Stimulated activated CD8-positive, alpha-beta memory T cell treated with anti-CD3 and anti-CD28 coated beads, Interleukin-15, amount 100 ng/mL, for 1 hour (primary cell): ENCODE measurements at places on chromosomes 7 and 10.

- DNase-seq: no peak
These were observed 977 bp downstream of the CALU start for GRCh38 chr7:128739990-128740682.

GRCh38 chr10:104049504-104050250 is 36.0 kb downstream of the COL17A1 start:
- DNase-seq: no peak

DNA sequence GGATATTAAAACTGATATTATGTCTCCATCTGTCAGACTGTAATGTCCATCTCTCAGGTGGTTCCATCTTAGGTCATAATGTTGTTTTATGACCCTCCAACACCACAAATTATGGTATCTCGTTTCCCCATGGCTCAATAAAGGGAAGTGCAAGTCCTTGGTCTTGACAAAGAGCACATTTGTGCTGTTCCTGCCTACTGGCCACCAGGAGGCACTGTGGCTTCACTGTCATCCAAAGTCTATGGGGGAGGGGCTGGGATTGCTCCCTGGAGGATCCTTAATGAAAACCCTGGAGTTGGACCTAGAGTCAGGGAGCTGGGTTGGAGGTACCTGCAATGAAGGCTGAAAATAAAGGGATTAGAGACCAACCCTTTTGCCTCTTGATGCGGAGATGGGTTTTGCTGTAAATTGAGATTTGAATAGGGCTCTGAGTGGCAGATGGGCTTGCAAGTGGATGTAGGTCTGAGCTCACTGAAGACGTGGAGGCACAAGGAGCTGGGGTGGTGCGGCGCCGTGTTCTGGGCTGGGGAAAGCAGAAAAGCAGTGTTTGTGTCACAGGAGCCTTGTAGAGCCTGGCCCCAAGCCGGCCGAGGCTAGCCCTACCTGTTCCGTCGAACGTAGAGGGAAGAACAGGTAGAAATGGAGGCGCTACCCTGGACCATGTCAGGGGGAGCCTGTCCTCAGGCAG is 180.5 kb upstream of the PRSS58 start:
- DNase-seq: no peak

DNA sequence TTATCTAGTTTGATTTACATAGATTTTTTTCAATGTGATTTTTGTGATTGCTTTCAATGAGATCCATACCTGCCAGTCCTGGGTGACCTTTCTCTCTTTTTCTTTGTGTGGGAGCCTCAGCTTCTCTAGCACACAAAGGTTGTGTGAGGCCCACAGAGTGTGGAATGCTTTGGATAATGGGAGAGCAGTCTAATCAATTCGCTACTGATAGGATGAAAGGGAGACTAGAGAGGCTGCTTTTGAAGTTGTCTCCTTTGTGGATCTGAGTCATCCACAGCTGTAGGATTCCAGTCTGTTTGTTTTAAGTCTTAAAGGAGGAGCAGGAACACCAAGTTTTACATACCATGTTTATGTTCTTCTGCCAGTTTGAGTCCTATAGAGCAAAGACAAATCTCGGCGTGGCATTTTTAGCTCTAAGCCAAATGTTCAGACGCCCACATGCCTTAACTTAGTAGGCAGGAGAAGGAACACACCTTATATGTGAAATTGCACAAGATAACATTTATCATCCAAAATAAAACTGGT is 330.0 kb downstream of the ARL4A start:
- no peak for DNase-seq

DNA sequence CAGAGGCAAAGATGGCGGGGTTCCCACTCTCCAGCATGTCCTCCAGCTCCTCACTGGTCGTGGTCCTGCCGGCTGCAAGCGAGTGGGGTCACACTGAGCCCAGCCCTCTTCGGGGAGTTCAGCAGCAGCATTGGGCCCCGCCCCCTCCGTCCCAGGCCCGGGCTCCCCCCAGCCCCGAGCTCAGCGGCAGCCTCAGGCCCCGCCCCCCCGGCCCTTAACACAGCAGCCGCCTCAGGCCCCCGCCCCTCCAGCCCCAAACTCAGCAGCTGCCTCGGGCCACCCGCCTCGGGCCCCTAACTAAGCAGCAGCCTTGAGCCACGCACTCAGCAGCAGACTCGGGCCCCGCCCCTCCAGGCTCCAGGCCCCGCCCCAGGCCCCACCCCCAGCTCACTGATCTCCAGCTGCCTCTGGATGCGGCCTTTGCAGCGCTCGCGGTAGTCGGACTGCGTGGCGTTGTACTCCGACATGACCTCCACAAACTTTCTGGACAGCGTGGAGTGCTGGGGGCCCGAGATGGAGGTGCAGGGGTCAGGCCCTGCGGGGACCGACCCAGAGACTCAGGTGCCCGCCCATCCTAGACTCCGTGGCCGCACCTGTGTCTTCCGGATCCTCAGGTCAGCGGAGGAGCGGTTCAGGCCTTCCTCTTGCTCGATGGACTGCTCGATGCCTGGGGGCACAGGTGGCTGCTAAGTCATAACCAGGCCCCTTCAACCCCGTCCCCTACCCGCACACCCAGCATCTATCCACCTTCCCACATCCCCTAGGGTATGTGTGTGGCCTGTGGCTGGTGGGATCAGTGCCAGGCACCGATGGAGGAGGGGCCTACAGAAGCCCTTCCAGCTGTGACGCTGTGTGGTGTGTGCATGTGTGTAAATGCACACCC is 15.5 kb downstream of the STX1A start:
- DNase-seq: no peak

DNA sequence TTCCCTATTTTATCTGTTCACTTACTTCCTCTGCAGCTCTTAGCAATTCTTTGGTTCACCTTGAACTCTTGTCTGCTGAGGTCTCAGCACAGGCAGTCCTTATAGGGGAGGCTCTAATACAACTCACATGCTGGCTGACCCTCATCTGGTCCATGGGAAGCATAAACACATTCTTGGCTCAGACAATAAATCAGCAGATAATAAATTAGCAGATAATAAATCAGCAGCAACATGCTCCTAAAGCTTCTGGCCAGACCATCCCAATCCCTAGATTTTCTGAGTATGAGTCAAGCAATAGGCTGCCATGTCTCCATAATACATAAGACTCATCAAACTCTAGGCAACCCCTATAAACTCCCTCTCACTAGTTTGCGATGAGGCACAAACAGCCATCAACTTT is 208.6 kb upstream of the STEAP4 start:
- DNase-seq: no peak

- no peak for DNase-seq
These were observed 130.2 kb upstream of the CNTNAP2 start for GRCh38 chr7:145986248-145986874.

- no peak for DNase-seq
These were observed 55.5 kb upstream of the PHF14 start for GRCh38 chr7:10918093-10918590.

GRCh38 chr10:86387178-86387794 is 20.7 kb upstream of the GRID1 start:
- DNase-seq: no peak

GRCh38 chr10:71232089-71232998 is 20.0 kb downstream of the UNC5B start:
- DNase-seq: no peak

- no peak for DNase-seq
These were observed 11.0 kb downstream of the MYOF start for GRCh38 chr10:93471110-93471651.

GRCh38 chr10:58373442-58373827 is 11.8 kb upstream of the TFAM start:
- DNase-seq: no peak

GRCh38 chr7:139827042-139827441 is 2.0 kb upstream of the TBXAS1 start:
- no peak for DNase-seq

DNA sequence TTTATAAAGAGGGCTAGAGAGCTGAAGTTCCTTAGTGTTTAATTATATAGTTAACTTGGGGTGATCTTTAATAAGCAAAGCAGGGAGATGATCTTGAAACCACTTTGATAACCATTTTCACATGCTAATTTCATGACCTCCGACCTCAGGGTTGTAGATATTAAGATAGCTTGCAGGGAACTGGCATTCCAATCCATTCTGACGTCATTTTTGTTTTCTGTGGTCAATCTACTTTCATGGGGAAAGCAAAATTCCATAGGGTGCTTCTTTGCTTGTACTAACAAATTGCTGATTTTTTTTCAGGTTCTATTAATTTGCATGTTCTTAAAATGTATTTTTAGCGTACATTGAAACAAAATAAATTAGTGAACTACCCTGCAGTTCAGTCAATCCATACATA is 139.3 kb downstream of the CDCA7L start:
- DNase-seq: no peak

- no peak for DNase-seq
These were observed 404.3 kb upstream of the LRRTM3 start for GRCh38 chr10:66521506-66521905.

- no peak for DNase-seq
These were observed 16.0 kb downstream of the PDGFA start for GRCh38 chr7:503575-504111.

DNA sequence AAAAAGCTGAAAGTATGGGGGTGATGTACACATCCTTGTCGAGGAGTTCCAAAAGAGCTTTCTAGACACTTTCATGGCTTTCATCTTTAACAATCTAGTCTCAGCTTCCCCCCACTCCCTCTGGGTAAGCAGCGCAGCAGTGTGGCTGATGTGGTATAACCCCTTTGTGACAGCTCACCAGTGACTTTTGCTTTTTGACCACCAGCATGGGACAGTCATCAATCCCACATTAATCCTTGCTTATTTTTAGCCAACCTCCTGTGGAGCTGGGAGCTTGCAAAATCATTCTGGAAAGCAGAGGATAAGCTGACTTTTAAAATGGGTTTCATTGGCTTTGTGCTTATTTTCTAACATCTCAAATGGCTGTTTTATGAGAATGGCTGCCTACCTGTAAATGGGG is 272.7 kb downstream of the HDAC9 start:
- no peak for DNase-seq

DNA sequence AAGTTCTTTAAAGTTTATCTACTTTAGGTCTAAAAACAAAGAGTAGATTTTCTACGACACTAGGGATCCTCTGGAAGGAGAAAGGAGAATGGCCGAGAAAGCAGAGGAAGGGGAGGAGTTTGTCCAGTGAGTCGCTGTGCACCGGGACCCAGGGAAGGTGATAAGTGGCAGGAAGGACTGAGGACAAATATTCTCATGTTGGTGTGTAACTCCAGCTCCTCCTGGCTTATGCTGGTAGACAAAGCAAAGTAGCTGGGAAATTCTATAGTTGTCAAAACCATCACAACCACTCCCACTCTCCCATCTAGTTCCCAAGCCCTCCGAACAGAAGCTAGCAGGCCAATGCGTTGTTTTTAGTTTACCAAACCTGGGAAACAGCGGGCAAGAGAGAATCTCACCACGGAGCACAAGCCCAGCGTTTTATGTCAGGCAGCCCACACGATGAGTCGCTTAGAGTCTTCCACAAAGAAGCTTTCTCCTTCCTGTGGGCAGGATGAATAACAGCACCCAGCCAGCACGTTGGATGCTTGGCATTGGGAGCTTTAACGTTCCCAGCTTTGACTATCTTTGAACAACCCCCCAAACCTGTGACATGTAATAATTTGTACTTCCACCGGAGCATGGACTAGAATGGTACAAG is 32.9 kb upstream of the JCAD start:
- no peak for DNase-seq

DNA sequence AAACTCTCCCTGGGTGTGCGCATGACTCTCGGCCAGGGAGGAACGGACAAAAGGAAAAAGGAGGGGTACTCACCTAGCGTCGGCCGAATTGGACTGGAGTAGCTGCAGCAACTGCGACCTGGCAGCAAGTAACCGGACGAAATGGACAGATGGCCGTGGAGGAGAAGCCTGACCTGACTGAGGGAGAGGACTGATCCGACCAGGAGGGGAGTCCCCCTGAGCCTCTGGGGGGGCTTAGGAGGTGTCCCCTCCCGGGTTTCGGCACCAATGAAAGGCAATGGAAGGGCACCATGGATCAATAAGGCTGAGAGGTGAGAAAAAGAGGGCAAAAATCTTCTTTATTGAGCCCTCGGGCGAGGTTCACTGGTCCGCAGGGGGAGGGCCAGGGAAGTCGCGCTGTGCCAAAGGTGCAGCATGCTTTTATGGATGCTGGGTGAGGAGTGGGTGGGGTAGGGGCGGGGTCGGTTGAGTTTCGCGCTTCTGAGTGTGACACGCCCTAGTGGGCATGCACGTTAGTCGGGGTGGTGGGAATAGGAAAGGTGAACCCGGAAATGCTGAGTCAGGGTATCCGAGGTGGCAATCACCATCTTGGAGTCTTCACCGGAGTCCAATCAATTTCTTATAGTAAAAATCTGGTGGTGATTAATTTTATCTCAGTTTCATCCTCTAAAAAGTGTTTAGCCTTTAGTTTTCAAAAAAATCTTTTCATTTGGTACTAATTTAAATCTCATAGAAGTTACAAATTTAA is 638.5 kb upstream of the DPP6 start:
- DNase-seq: no peak

- DNase-seq: peak; percentile 49
These were observed 110.5 kb downstream of the C10orf105 start for GRCh38 chr10:71608819-71609768.

DNA sequence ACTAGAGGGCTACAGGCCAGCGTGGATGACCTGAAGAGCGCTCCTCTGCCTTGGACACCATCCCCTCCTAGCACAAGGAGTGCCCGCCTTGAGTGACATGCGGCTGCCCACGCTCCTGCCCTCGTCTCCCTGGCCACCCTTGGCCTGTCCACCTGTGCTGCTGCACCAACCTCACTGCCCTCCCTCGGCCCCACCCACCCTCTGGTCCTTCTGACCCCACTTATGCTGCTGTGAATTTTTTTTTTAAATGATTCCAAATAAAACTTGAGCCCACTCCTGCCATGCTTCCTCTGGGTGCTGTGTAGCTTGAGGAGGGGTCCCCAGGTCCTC is 4.5 kb downstream of the SNCG start:
- no peak for DNase-seq

GRCh38 chr10:92695679-92696605 is 6.2 kb downstream of the HHEX start:
- DNase-seq: no peak

- DNase-seq: no peak
These were observed 10.4 kb upstream of the PRKG1 start for GRCh38 chr10:51063659-51064535.

GRCh38 chr7:66699998-66700397 is 40.5 kb upstream of the RABGEF1 start:
- DNase-seq: no peak

- no peak for DNase-seq
These were observed 762.7 kb upstream of the PHF14 start for GRCh38 chr7:10211016-10211415.

DNA sequence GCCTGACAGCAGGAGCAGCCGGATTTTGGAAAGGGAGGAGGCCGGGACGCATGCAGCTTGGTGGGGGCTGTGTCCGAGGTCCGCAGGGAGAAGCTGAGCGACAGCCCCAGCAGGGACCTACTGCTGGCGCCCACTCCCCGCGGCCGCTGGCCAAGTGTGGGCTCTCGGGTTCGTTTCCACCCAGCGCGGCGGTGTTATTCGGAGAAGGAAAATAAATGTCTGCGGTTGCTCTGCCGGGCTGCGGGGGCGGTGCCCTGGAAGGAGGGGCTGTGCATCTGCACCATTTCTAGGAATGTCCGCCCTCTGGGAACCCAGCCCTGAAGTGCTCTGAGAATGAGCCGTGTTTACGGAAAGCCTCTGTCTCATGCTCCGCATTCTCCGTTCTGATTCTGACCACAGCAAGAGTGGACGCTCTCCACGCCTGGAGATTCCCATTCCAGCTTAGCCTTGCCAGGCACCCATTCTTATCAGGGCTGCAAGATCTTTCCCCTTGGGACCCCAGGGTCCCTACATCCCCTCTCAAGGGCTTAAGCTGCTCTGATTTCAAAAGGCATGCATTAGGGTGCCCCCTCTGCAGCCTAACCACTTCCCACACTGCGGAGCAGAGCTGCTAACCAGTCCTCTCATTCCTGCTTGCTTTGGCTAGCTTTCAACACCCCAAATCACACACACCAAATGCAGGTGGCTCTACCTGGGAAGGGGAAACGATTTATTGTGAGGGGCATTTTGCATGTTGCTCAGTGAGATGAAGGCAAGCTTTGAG is 256.6 kb upstream of the GLI3 start:
- DNase-seq: no peak
